ENCODE measurements at places on chromosomes 16 and 17. TPM values are rescaled to one million over a fixed set of nuclear protein-coding genes. Genes with fewer than 3 reads are reported as not detected.

DNA sequence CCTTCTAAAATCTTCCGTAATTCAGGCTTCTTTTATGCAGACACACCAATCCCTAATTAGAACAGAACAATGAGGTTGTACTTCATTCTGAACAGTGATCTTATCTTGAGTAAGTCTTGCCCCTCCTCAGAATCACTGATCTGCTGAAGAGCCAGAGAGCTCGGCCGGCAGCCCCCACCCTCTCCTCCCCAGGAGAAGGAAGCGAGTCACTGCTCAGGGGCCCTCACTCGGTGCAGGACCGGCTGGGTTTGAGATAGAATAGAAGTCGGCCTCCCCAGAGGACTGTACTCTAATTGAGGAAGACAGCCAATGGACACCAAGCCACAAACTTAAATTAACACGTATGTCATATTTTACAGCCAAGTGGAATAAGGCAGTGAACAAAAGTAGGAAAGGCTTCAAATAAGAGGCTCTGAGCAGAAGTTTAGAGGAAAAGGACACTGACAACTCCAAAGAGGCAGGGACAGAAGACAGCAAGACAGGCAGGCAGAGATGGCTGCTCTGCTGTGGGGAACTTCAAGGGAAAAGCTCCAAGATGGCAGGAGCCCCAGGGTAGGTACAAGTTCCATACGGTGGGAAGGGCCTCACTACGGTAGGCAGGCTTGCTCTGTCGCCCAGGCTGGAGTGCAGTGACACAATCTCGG, 18.6 kb downstream of the CREBBP start:
- DNase-seq: no peak

GRCh38 chr16:11334831-11335404, 10.3 kb upstream of the RMI2 start:
- no peak for DNase-seq

- no peak for DNase-seq
Observed at GRCh38 chr17:38745545-38745944, 2.6 kb downstream of the PCGF2 start.

- peak; percentile 37 for DNase-seq
Observed at GRCh38 chr17:67246653-67247415, 1.8 kb upstream of the HELZ start.

FZD2 gene
- 14.7 TPM for polyA plus RNA-seq
